ENCODE measurements at places on chromosomes 7 and 10.

- DNase-seq = no peak
Observed at GRCh38 chr7:125547505-125547904, 617.9 kb upstream of the POT1 start.

GRCh38 chr10:68080853-68081431 lies 5.9 kb upstream of the HERC4 start:
- no peak for DNase-seq

- no peak for DNase-seq
Observed at GRCh38 chr7:24933298-24933697, 46.7 kb downstream of the OSBPL3 start.

GRCh38 chr10:10346390-10347150 lies 671.1 kb upstream of the CELF2 start:
- no peak for DNase-seq

DNA sequence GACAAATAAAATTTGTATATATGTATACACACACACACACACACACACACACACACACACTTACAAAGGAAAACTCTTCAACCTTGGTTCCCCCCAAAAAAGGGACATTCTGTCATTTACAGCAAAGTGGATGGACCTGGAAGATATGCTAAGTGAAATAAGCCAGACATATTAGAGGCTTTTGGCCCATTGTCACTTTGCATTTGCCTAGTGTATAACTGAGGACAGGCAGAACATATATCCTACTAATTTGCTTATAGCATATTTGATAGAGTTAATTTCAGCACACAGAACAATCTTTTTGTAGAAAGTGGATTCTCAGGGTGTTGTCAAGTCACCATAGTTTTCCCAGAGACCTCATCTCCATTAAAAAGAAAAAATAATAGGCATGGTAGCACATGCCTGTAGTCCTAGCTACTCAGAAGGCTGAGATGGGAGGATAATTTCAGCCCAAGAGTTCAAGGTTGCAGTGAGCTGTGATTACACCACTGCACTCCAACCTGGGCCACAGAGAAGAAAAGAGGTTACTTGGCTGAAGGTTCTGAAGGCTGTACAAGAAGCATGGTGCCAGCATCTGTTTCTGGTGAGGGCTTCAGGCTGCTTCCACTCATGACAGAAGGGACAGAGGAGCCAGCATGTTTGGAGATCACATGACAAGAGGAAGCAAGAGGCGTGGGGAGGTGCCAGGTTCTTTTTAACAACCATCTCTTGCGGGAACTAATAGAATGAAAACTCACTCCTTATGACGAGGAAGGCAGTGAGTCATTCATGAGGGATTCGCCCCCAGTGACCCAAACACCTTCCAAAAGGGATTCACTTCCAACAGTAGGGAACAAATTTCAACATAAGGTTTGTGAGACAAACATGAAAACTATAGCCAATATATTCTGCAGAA lies 135.6 kb downstream of the TMEM168 start:
- no peak for DNase-seq

GRCh38 chr10:12768156-12769100 lies 233.1 kb downstream of the CCDC3 start:
- no peak for DNase-seq

All from activated naive CD4-positive, alpha-beta T cell treated with Interleukin-2 at 50 U/mL for 16 hours (primary cell).